ENCODE measurements at places on chromosomes 13 and 19. TPM values are rescaled to one million over a fixed set of nuclear protein-coding genes. Genes with fewer than 3 reads are reported as not detected.
A peak's percentile ranks its signal among the peaks of the same experiment; 100 is the strongest.

The CYP2F1 gene
- not detected for total RNA-seq

The KLK14 gene
- not detected for total RNA-seq

The C19orf67 gene
- not detected for total RNA-seq

The SAMD4B gene
- 90.4 TPM for total RNA-seq

GRCh38 chr13:101979825-101980224 is 422.0 kb downstream of the FGF14 start:
- DNase-seq: no peak

DNA sequence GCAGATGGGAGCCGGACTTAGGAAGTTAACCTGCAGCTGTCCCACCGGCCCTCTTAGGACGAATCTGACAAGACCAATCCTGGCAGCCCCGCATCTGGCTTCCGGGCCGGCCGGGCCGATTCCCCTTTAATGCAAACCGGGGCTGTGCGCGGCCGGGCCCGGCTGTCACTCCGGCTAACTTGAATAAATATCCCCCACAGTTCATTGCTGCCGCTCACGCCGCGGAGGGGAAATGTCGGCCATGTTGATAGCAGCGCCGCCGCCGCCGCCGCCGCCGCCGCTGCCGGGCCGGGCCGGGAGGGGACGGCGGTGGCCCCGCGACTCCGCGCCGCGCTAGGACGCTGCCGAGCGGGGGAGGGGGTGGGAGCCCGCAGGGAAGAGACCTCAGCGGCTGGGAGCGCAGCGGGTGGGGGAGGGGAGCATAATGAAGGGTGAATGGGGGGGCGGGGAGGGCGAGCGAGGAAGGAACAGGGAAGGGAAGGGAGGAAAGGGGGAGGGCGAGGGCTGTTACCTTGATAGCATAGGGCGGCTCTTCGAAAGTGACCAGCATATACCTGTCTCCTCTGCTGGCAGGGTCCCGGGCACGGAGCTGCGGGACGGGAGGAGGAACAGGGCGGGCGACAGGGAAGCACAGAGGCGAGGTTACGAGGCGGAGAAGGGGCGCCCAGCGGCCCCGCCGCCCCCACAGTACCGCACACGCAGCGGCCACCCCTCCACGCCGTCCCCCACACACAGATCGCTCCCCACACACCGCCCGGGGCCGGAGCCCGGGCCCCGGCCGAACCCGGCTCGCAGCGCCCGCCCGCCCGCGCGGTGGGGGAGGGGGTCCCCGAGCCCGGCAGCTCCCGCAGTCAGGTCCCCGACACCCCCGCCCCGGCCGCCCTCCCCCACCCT is 1.1 kb downstream of the INTS6 start:
- DNase-seq: peak; percentile 80

- DNase-seq: no peak
Observed at GRCh38 chr19:23436944-23437343, 41.7 kb upstream of the ZNF91 start.

DNA sequence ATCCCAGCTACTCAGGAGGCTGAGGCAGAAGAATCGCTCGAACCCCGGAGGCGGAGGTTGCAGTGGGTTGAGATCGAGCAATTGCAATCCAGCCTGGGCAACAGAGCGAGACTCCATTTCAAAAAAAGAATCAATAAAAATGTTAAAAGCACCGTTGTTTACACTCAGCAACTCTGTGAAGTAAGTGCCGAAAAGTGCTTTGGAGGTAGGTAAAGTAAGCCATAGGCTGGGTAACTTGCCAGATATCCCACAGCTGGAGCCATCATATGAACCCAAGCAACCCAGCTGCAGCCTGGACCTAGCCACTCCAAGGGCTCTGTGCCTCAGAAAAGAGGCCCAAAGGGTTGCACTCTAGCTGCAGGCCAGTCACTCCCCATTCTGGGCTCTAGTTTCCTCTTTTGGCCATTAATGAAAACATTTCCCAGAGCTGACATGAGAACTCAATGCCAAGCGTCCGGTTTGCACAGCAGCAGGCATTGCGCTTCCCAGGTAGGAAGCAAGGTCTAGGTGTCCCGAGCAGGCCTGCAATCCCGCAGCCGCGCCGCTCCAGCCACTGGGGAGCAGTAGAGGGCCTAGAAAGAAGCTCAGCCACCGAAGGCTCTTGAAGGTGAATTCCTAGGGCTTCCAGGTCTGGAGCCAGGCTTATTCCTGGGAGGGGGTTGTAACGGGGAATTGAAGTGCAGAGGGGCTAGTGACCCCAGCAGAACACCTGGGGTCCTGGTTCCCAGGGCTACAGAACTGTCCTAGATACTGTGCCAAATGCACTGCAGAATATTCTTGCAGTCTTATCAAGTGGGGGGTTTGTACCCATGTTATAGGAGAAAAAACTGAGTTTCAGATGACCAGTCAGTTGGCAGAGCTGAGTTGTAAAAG is 4.1 kb upstream of the CD79A start:
- peak; percentile 57 for DNase-seq

DNA sequence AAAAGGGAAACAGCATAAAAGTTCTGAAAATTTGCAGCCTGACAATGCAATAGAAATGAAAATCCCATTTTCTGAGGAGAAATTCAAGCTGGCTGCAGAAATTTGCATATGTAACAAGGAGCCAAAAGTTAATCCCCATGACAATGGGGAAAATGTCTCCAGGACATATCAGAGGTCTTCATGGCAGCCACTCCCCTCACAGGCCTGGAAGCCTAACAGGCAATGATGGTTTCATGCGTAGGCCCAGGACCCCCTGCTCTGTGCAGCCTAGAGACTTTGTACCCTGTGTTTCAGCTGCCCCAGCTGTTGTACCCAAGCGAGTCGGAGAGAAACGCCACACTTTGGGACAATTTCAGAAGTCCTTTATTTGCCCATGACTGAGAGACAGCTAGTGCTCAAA is 701.3 kb upstream of the KLHL1 start:
- no peak for DNase-seq

DNA sequence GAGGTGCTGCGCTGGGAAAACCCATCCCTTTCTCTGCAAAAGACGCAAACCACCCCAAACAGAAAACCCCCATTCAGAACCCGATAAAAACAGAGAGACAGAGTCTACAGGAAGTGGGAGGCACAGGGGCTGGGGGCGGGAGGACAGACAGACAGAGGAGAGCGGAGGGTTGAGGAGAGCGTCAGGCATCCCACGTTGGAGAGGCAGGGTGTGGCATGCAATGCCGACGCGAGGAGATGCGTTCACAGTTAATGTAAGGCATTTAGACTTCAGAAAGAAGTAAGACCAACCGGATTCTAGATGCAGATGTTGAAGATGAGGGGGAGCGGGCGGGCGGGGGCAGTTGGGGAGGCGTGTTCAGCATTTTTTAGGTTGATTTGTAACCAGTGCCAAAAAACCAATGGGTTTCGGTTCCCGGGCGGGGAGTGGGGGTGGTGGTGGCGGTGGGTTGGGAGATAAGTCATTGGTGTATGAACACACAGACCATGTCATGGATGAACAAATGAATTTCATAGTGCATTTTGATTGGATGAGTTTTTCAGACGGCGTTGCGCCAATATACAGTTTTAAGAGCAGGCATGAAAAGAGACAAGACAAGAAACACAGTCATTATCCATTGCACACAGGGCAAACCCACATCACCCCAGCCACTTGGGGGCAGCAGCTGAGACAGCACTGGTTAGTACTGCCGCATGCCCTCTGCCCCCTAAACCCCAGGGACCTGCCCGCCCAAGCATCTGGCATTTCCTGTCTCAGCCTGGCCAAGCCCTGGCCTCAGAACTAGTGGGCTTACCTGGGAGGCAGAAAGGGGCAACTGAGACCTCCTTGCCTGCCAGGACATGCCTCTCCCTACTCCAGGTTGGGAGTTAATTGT is 91.3 kb downstream of the IER2 start:
- DNase-seq: peak; percentile 30

DNA sequence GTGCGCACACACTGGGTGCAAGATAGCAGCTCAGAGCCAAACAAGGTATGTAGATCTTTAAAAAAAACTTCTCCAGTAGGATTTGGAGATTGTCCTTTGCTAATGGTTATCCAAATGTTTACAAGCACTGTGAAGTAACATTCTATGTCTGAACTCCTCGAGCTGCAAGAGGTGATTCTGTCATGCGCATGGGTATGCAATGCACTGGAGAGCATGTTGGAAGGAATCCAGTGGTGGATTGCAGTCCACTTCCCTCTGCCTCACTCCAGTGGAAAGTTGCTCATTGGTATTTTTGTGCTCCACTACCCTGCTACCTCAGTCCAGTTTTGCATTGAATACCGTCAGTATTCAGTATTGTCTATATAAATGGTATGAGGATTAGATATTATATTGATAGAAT is 132.1 kb downstream of the ATP8A2 start:
- no peak for DNase-seq

GRCh38 chr13:63901630-63902029 is 2486.0 kb upstream of the PCDH20 start:
- no peak for DNase-seq
